Endothelial cell of umbilical vein (primary cell): ENCODE measurements at places on chromosomes 5 and 9. TPM values are rescaled to one million over a fixed set of nuclear protein-coding genes. Genes with fewer than 3 reads are reported as not detected.

HRCT1 gene
- 7.0 and 9.9 TPM in 2 replicates for polyA plus RNA-seq

CDC25C gene
- 5.5 and 8.1 TPM in 2 replicates for polyA plus RNA-seq

FAM153A gene
- polyA plus RNA-seq, result not detected in 2 replicates

KIF4B gene
- polyA plus RNA-seq, result 0.03 TPM in 1 of 2 replicates, not detected in the other

TMEM267 gene
- polyA plus RNA-seq, result 4.9 and 5.4 TPM in 2 replicates
